ENCODE measurements at places on chromosomes 13 and 19.

- no peak for DNase-seq
Measured at GRCh38 chr13:95226932-95227695, 74.1 kb downstream of the ABCC4 start.

DNA sequence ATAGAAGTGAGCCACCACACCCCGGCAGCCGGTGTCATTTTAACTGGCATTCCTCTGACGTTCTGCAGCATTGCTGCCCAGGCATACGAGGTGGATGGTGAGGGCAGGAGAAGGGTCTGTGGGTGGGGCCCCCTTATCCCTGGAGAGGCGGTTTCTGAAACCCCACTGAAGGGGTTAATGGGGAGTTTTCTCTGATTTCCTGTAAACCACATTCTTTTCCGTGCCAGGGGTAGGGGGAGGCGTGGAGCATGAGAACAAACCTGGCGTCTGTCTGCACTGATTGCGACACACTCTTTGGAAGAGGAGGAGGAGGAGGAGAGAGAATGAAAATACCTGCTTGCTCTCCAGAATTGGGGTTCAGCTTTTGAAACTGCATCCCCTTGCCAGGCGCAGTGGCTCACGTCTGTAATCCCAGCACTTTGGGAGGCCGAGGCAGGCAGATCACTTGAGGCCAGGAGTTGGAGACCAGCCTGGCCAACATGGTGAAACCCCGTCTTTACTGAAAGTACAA lies 2.7 kb upstream of the C3 start:
- DNase-seq = no peak

GRCh38 chr13:37270226-37271001 lies 164.9 kb upstream of the CSNK1A1L start:
- no peak for DNase-seq

- DNase-seq = no peak
Measured at GRCh38 chr19:54804101-54804500, 691 bp downstream of the KIR2DL4 start.

DNA sequence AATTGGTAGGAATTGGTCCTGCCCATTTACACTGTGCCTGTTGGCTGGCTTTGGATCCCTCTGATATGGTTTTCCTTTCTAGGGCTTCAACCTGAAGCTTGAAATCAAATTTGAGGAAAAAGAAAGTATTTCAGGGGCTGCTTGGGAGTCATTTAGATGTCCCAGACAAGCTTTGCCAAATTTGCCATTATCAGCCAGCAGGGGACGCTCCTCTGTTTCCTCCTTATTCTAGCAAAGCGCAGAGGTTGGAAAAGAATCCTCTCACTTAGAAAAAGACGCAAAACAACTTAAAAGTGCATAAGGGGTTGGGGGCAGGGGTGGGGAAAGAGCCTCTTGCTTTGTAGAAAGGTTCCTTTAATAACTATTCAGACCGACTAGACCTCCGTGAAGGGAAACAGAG lies 1211.1 kb upstream of the PCDH20 start:
- no peak for DNase-seq

- DNase-seq = no peak
Measured at GRCh38 chr13:53953183-53953582, 924.6 kb downstream of the OLFM4 start.

DNA sequence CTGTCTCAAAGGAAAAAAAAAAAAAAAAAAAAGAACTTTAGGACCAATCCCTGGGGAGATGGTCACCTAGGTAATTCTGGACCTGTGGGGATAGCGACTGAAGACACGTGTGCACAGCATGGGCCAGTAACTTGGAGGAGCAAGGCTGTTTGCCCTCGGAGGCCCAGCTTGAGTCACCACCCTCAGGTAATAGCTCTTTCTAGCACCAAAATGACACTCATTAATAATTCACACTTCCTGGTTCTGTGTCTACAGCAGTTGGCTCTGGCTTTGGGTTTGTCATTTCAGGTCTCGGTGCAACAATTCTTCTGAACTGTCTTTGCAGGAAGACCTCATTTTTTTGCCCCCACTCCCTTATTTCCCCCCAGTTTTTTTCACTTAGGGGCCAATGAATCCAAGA lies 3.9 kb upstream of the ATP11A start:
- no peak for DNase-seq
